CD4-positive, alpha-beta T cell treated with Interleukin-2 at 100 ng/mL for 4 hours (primary cell): ENCODE measurements at places on chromosomes 12 and 14.

GRCh38 chr14:52352061-52352491 lies 38.0 kb downstream of the PTGER2 start:
- peak; percentile 90 for DNase-seq

GRCh38 chr14:89870316-89870715 lies 84.2 kb downstream of the EFCAB11 start:
- no peak for DNase-seq

DNA sequence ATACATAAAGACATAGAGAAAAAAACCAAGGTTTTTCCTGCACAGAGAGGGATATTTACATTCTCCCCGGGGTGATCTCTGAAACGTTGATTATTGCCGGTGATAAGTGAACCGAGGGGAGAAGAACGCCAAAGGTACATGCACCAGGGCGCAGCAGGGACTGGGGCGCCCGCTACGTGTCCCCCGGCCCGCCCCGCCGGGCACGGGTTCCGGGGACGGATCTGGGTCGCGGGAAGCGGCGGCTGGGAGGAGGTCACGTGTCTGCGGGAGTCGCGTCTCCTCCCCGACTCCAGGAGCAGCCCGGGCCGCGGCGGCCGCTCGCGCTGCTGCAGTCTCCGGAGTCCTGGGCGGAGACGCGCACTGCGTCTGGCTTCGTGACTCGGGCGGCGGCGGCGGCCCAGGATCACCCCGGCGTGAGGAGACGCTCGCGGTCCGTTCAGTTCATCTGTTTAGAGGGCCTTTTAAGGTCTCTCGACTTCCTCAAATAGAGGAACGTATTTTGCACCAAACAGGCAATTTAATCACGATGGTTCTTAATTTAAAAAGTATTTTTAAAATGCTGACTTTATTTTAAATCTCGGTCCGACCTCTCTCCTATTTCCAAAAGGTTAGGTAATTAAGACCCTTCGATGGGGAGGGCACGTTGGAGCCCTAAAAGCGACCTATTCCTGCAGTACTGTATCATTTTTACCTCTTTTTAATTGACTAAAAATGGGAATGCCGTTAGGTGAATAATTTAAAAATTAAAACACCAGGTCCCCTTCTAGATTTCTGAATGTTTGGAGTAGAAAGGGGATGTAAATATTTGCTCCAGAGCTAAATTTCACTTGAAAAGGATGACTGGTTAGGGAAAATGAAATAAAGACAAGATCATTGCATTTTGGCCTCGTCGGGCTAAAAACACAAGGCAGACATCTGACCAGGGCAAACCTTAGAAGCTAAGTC lies 1.8 kb upstream of the BHLHE41 start:
- no peak for DNase-seq

DNA sequence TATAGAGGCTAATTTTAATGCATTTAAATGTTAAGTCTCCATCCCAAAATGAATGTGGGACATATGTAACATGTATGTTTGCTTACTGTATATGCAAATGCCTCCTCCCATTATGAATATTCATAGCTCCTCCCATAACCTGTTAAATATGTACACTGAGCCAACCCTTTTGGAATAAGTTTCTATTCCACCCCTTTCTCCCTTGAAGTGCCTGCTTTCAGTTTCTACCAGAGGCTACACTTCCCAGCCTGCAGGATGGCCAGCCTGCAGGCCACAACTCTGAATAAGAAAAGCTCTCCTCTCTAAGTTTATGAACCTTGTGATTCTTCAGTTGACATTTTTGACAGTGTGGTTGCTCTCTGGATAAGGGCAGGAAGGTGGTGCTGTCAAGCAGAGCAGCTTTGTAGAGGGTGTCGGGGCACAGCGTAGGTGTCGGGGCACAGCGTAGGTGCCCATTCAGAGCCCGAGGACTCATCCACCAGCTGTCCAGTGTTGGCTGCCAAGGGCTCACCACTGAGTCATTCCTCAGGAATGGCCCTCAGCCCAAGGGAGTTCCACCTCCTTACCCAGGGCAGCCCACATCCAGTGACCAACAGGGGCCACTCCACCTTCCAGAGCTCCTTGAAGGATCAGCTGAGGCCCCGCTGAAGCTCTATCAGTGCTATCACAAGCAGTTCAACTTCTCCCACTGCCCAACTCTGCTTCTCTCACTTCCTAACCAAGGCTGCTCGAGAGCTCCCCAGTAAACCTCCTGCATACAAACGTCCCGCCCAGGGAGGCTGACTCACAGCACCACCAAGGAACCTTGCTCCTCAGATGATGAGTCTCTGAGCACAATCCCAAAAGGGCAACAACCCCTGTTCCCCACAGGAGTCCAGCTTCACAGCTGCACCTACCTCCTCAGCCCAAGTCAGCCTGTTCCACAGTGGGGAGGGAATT lies 31.4 kb downstream of the VWF start:
- no peak for DNase-seq

- no peak for DNase-seq
Measured at GRCh38 chr12:105418229-105418628, 87.7 kb downstream of the C12orf75 start.

DNA sequence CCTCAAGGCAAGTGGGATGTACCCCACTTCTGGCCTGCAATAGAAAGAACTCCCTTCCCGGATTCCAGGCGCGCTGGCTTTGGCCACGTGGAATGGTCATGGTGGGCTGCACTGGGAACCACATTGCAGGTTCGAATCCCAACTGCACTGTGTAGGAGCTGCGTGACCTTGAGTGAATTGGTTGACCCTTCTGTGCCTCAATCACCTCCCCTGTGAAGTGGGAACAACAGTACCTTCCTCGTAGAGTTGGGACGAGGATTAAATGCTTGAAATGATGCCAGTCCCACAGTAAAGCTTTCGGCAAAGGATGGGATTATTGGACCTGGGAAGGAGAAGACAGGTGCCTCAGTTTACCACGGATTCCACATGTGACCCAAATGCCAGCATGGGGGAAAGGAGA lies 36.8 kb upstream of the MYL2 start:
- DNase-seq, result no peak

DNA sequence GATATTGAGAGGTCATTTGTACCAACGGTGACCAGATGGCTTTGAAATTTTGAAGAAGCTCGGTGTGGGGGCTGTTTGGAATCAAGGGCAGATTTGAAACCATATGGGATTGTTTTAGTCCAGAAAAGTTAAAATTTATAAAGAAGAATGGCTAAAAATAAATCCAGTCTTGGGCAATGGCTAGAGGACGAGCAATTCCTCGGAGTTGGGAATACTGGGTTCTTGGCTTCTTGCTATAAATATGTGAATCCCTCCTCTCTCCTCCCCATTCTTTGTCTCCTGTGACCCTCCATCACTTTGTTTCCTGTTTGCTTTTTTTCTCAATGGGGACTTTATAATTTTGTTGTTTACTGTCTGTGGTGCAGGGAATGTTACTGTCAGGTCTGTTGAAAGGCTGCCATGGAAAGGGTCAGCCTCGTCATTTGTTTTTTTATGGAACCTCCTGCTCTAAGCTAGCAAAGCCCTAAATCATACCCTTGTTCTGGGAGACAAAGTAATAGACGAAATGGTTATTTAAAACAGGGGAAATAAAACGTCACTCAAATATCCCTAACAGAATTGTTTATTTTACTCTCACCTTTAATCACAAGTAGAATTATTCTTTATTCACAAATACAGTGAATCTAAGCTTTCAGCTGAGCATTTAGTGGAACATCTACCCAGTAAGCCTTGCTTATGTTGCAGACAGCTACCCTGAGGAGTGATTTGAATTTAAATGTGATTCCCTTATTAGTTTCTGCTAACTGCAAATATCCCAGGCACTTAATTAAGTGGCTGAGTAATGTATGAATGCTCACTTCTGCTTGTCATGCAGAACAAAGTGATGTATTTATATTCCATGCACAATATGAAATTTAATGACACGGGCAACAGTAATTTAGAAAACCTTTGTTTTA lies 273.1 kb upstream of the NOVA1 start:
- no peak for DNase-seq

DNA sequence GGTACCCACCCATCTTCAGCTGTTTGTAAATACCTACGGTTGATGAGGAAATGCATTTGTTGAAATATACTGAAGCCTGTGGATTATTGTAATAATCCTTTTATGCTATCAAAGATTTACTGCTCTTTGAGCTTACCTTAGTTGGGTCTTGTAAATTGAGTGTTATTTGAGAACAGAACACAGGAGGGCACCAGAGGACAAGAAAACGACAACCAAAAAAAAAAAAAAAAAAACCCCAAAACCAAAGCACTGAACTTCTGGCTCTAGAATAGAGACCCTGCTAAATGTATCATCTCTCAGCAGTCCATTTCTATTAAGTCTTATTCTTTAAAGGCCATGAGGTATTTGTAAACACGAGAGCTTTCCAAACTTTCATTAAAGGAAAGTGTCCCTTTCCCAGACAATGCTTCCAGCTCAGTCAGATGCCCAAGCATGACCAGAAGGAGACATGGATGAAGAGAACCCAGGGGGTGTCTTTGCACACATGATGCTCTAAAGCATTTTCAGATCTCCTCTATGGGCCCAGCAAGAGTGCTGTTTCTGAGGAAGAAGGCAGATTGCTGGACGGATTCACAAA lies 763.9 kb downstream of the NRXN3 start:
- no peak for DNase-seq

DNA sequence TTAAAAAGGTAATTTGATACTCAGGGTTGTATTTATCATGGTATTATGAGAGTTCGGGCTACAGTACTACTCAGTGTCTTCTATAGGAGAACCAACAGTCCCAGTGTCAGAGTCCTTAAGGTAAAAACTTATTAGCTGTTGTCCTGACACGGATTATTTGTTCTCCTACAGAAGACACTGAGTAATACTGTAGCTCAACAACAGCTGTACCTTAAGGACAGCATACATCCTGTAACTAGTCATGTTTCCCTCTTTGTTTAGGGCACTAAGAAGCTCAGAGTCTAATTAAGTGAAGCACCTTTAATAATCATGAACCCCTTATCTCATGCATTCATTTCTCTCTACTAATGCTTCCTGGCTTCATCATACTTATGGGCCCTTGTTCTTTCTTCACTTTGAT lies 33.9 kb downstream of the ARF6 start:
- DNase-seq, result no peak

DNA sequence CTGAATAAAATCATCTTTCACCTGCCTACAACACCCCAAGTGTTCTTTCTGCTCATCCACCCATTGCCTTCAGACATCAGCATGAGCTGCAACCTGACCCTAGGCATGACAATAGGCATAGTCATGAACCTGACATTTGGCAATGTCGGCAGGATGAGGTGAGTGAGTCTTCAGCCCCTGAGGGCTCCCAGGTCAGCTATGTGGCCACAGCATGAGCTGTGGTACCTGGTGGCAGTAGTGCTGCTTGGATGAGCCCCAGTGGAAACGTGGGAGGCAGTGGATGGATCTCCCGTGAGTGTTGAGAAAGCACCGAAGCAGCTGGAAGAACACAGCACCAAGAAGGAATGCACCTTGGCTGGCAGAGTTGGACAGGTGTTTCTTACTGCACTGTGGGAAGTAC lies 334.8 kb upstream of the FAR2 start:
- DNase-seq, result no peak

- no peak for DNase-seq
Measured at GRCh38 chr12:42625611-42626010, 36.1 kb upstream of the PRICKLE1 start.

GRCh38 chr12:32043928-32044549 lies 62.6 kb upstream of the BICD1 start:
- no peak for DNase-seq

- peak; percentile 34 for DNase-seq
Measured at GRCh38 chr14:24679248-24679961, 45.4 kb upstream of the GZMB start.

- DNase-seq, result no peak
Measured at GRCh38 chr12:4112290-4112689, 161.3 kb upstream of the CCND2 start.

- no peak for DNase-seq
Measured at GRCh38 chr14:102853648-102854047, 68.8 kb upstream of the AMN start.

DNA sequence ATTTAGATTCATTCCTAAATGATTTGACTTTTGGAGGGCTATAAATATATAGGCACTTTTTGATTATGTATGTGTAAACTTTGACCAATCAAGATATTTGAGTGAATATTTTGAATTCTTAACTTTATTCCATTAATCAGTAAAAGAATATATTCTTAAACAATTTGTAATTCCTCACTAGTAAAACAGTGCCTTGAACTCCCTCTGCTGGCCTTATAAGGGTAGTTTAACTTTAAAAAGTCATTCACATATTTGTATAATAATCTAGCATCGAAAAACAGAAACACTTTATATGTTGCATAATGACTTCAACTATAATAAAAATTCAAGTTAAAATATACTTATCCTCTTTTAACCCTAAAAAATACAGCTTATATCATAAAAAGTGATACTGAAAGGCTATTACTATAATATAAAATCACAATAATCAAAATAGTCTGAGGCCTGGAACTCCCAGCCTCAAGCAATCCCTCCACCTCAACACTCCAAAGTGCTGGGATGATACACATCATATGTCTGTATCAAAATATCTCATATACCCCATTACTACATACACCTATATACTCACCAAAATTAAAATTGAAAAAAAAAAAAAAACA lies 31.2 kb downstream of the CCDC59 start:
- DNase-seq, result peak; percentile 16

GRCh38 chr12:102903337-102904007 lies 13.6 kb downstream of the PAH start:
- DNase-seq, result no peak

DNA sequence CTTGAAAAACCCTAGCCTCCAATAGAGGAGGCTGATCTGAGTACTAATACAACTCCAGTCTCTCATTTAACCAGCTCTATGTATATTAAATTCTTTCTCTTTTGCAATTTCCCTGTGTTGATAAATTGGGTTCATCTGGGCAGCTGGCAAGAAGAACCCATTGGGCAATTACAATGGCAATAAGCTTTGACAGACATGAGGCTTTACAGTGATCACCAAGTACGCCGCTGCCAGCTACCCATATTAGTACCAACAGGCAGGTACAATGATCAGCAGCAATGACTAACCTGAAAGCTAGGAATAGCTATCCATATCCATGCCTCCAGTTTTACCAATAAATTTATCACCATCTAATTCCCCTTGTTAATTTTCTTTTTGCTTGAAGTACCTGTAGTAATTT lies 54.5 kb downstream of the OSBPL8 start:
- no peak for DNase-seq
